Neural crest cell (in vitro differentiated cells): ENCODE measurements at places on chromosomes 11 and 22. TPM values are rescaled to one million over a fixed set of nuclear protein-coding genes. Genes with fewer than 3 reads are reported as not detected.

Gene CECR2
- 32.8 and 34.6 TPM in 2 replicates for total RNA-seq

Gene MS4A15
- not detected in 2 replicates for total RNA-seq

Gene FOXRED1
- total RNA-seq = 54.3 and 55.0 TPM in 2 replicates

Gene ROBO4
- 0.05 and 0.07 TPM in 2 replicates for total RNA-seq

Gene OR52I2
- not detected in 2 replicates for total RNA-seq

Gene RBX1
- 75.5 and 78.7 TPM in 2 replicates for total RNA-seq

Gene CRYBB2
- not detected in 2 replicates for total RNA-seq

Gene SAA2
- not detected in 2 replicates for total RNA-seq

Gene OR8H1
- total RNA-seq = not detected in 2 replicates

Gene SPDYC
- total RNA-seq = not detected in 2 replicates

Gene SOX6
- 18.6 and 19.6 TPM in 2 replicates for total RNA-seq

- no peak for DNase-seq
Observed at GRCh38 chr11:120543521-120544215, 32.1 kb downstream of the GRIK4 start.

GRCh38 chr11:110409174-110409573 is 20.6 kb upstream of the FDX1 start:
- no peak for DNase-seq

GRCh38 chr11:116553482-116553881 is 219.3 kb downstream of the BUD13 start:
- no peak for DNase-seq

DNA sequence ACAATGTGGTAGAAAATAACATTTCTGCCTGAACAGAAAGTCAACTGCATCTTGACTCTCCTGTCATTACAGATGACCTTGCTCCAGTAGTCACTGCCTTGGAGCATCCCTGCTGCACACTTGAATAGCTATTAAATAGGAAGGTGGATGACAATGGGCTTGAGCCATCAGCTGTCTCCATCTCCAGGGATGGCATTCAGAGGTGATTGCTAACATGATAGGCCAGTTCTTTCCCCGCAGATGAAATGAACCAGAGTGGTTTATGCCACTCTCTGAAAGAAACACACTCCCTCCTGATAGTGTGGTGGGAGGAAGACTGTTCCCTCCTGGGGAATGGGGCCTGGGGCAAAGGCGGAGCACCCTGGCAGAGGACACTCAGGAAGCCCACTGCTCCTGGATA is 57.1 kb upstream of the OLFML1 start:
- no peak for DNase-seq

DNA sequence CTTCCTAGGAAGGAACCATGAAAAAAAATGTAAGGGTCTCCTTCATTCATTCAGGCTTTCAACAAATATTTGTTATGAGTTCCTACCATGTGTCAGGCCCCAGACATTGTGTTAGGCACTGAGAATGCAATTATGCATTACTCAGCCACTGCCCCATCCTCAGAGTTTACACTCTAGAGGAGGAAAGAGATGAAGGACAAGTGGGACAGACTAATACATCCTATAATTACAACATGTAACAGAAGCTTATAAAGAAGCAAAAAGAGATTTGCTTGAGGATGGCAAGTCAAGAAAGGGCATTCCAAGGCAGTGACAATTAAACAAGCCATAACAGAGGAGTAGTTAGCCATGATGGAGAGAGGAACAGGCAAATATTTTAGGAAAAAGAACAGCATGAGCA is 78.6 kb downstream of the FAM168A start:
- no peak for DNase-seq

- no peak for DNase-seq
Observed at GRCh38 chr11:132022733-132023478, 652.5 kb downstream of the NTM start.

- DNase-seq = no peak
Observed at GRCh38 chr22:21694795-21695429, 29.1 kb downstream of the PPIL2 start.

DNA sequence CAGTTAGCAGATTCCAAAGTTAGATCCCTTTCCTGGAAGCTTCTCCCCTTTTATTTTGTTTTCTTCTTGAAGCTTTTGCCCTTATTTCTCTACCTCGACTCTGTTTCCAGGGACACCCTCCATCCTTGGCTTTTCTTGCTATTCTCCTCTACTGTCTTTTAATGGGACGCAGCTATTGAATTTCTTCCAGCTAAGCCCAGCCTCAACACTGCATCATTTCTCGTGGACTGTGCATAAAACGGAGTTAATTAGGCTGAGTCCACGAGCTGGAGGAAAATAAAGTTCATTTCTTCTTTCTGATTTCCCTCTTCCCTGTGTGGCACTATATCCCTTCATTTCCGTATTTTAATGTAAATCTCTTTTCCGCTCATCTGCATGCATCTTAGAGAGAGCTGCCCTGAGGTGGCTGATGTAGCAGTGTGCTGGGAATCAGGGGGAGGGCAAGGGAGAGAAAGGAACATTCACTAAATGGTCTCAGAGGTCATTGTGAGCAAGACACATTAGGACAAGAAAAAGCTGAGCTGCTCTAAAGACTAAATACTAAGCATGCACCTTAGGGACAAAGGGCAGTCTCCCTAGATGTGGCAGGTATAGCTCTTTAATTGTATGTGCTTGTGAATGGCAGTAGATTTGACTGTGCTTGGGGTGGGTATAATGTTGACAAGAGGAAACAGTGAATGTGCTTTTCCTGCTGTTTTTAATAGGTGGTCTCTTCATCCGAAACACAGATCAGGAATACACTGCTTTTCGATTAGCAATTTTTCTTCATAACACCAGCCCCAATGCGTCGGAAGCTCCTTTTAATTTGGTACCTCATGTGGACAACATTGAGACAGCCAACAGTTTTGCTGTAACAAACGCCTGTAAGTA is 1.9 kb downstream of the GRIA4 start:
- DNase-seq = no peak

- no peak for DNase-seq
Observed at GRCh38 chr11:45053736-45054446, 92.5 kb upstream of the PRDM11 start.

GRCh38 chr11:78349114-78349513 is 68.5 kb downstream of the GAB2 start:
- no peak for DNase-seq

GRCh38 chr11:9357041-9357440 is 27.4 kb upstream of the IPO7 start:
- no peak for DNase-seq

DNA sequence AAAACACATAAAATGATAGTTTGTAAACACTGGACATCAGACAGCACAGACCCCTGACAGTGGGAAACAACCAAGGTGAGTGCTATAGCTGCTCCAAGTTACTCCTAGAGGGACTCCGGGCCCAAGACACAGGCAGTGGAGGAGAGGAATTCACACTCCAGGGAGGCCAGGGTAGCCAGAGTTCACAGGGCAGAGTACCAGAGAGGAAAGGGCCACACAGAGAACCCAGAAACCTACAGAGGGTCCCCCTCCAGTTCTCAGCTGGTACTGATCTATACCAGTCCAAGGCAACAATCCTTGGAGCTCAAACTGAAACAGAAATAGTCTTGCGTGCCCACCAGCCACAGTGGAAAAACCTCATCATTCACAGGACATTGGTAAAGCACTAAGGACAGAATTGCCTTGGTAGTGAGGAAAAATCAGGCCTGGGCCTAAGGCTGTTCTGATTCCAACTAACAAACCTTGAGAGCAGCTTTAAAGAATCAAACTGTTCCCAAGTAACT is 7.6 kb downstream of the VPS37C start:
- no peak for DNase-seq

- no peak for DNase-seq
Observed at GRCh38 chr22:44091021-44091721, 67.1 kb downstream of the PARVB start.

- DNase-seq = no peak
Observed at GRCh38 chr22:37178350-37179125, 9.5 kb downstream of the C1QTNF6 start.

GRCh38 chr11:6402561-6402981 is 12.3 kb downstream of the SMPD1 start:
- DNase-seq = no peak
